Stimulated activated CD4-positive, alpha-beta T cell treated with anti-CD3 and anti-CD28 coated beads, Interleukin-12 subunit alpha, Interleukin-12 subunit beta, amount 100 ng/mL, for 4 hours (primary cell): ENCODE measurements at places on chromosomes 5 and 9.

DNA sequence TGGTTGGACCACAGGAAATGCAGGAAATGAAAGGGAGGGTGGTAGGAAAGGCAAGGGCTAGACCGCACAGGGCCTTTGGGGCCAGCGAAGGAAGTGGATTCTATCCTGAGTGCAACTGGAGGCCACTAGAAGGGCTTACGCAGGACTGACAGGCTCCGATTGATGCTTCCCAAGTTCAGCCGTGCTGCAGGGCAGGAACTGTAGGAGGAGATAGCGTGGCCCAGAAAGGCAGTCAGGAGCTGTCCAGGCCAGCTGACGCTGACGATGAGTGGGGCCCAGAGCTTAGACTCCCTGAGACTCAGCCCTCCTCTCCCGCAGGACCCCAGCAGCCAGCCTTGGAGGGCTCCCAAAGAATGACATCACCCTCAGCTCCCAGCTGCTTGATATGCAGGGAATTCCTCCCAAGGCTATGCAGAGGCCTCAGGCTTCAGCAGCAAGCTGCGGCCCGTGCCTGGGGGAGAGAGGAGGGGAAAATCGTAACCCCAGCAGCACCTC lies 48.8 kb downstream of the KCNIP1 start:
- no peak for DNase-seq

- DNase-seq = no peak
Observed at GRCh38 chr9:126862104-126862761, 1.8 kb downstream of the ZBTB34 start.

- no peak for DNase-seq
Observed at GRCh38 chr5:113760486-113760885, 247.0 kb downstream of the YTHDC2 start.

GRCh38 chr5:74221413-74221812 lies 419.1 kb downstream of the ENC1 start:
- DNase-seq = no peak

GRCh38 chr5:31671339-31671741 lies 32.4 kb downstream of the PDZD2 start:
- DNase-seq = no peak
